ENCODE measurements at places on chromosomes 4 and X. TPM values are rescaled to one million over a fixed set of nuclear protein-coding genes. Genes with fewer than 3 reads are reported as not detected.

- no peak for DNase-seq
Observed at GRCh38 chr4:1600811-1601532, 83.1 kb downstream of the FAM53A start.

DNA sequence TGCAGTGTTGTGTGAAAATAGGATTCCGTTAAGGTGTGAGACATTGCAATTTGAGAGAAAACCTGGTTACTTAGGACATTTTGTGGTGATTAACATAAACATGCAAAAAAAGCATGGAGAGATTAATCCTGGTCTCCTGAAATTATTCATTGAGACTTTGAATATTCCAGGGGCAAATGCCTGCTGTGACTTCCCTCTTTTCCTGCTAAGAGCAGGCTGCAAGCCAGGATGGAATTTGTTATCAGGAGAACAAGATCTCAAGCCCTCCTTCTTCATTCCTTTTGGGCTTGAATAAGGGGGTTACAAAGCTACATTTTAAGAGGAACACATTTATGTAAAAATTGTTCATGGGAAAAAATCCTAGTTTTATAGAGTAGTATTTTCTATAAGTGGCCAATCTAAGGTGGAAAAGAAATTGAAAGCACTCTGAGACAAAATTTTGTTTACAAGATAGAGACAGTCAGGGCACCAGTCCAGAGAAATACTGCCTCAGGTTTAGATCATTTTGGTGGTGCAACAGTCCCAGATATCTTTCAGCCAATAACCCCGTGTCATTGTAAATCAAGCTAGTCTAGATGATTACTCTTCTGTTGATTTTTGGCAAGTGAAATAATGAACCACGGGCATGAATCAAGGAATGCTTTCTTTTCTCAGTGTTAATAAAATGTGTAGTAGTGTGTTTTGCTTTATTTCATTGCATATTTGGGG is 1528.3 kb upstream of the AGA start:
- no peak for DNase-seq

GRCh38 chr4:114658179-114658578 is 59.6 kb downstream of the UGT8 start:
- DNase-seq: no peak

GRCh38 chrX:74408304-74408703 is 13.0 kb upstream of the SLC16A2 start:
- no peak for DNase-seq

GRCh38 chr4:8188085-8188484 is 11.0 kb upstream of the SH3TC1 start:
- peak; percentile 54 for DNase-seq

- DNase-seq: no peak
Observed at GRCh38 chr4:48602763-48603162, 112.7 kb downstream of the ZAR1 start.

- no peak for DNase-seq
Observed at GRCh38 chr4:48078862-48079655, 55.0 kb downstream of the TXK start.

DNA sequence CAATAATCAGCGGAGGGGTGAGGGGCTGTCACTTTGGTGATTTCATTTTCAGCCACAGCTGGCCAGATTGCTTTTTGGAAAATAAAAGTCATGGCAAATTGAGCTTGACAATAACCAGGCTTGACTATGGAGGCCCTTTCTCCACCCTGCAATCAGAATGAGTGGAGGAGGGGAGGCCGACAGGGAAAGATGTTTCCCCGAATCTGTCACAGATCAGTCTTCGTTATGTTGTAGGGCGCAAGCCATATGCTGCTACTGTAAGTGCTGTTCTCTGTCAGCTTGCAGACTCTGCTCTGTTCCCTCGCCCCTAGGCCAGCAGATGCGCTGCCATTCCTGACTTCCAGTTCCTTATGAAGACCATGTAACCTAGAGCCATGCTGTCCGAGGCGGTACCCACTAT is 114.1 kb downstream of the MGST2 start:
- DNase-seq: no peak

GRCh38 chr4:119302073-119302832 is 19.7 kb downstream of the FABP2 start:
- no peak for DNase-seq

Gene GLRA3
- not detected for total RNA-seq

DNA sequence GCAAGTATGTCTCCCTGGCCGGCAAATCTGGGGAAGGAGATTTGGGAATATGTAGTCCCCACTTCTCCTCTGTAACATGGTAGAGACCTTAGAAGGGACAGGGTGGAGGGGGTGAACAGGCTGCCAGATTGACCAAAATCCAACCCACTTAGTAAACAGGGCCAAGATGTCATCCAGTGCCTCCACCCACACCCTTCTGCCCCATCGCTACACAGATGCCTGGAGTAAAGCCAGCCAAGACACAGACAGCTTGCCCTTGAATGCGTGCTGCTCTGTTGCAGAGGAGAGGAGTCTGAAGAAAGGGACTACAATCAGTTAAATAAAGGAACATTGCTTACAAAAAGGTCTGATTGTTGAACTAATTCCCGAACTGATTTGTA is 160.1 kb upstream of the LDB2 start:
- no peak for DNase-seq

DNA sequence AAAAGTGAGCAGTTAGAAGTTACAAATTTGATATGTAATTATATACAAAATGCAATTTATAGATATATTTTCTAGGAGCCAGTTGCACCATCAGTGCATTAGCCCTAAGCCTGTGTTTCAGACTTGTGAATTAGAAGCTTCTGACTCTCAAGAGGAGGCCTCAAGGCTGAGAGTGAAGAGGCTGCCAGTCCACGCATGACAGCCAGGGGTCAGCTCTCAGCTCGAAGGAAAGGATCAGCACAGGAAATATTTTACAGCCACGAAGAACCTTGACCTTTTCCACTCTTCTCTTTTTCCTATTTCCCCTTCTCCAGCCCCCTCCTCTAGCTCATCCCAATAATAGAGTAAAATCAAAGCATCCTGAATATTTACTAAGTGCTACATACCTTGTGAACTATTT is 642.4 kb downstream of the TRIML1 start:
- DNase-seq: peak; percentile 11

Gene KIT
- total RNA-seq: 2.4 TPM

- no peak for DNase-seq
Observed at GRCh38 chr4:152052451-152053057, 291.7 kb upstream of the GATB start.

- DNase-seq: no peak
Observed at GRCh38 chr4:182155806-182156205, 87.4 kb upstream of the TENM3 start.
